ENCODE measurements at places on chromosomes 7 and 10. TPM values are rescaled to one million over a fixed set of nuclear protein-coding genes. Genes with fewer than 3 reads are reported as not detected.

Gene DAGLB
- total RNA-seq, result 23.1 TPM

Gene CALHM1
- total RNA-seq, result not detected

Gene GIMAP6
- not detected for total RNA-seq

Gene SAP25
- 0.66 TPM for total RNA-seq

Gene UNC5B
- 2.8 TPM for total RNA-seq

Gene ZPBP
- total RNA-seq, result not detected

Gene CHRM2
- total RNA-seq, result not detected

Gene HOXA7
- total RNA-seq, result 4.8 TPM

Gene AGAP5
- 2.4 TPM for total RNA-seq

Gene VOPP1
- 76.3 TPM for total RNA-seq

Gene ZNF467
- 1.1 TPM for total RNA-seq

Gene EIF4EBP2
- 17.3 TPM for total RNA-seq

Gene SH2B2
- total RNA-seq, result 3.5 TPM

Gene NHLRC2
- 7.5 TPM for total RNA-seq

Gene CISD1
- 49.1 TPM for total RNA-seq

Gene LRIT1
- total RNA-seq, result not detected

Gene CALML5
- total RNA-seq, result not detected

Gene PSMC2
- 159 TPM for total RNA-seq

Gene PPP1R9A
- total RNA-seq, result 4.4 TPM

Gene FEZF1
- total RNA-seq, result not detected

Gene LMTK2
- 13.8 TPM for total RNA-seq

Gene PCLO
- 1.1 TPM for total RNA-seq

Gene ARMC3
- 0.74 TPM for total RNA-seq

Gene DBNL
- 71.8 TPM for total RNA-seq

Gene CASD1
- total RNA-seq, result 9.6 TPM

Gene ADCYAP1R1
- total RNA-seq, result 0.03 TPM

Gene GPR85
- not detected for total RNA-seq

Gene SSBP1
- total RNA-seq, result 363 TPM

Gene COL17A1
- 2.2 TPM for total RNA-seq

Gene HOXA10
- total RNA-seq, result 8.3 TPM

Gene SPDYE6
- total RNA-seq, result not detected

Gene LIPK
- total RNA-seq, result not detected

Gene ABCC2
- 114 TPM for total RNA-seq

Gene C1GALT1
- total RNA-seq, result 26.0 TPM

Gene DRGX
- not detected for total RNA-seq

Gene VIPR2
- 0.06 TPM for total RNA-seq

Gene MNX1
- total RNA-seq, result 4.2 TPM

Gene CDHR3
- total RNA-seq, result 3.7 TPM

Gene CD36
- not detected for total RNA-seq

Gene IFIT1B
- not detected for total RNA-seq

Gene HOXA5
- 4.8 TPM for total RNA-seq

Gene SHOC2
- total RNA-seq, result 17.5 TPM

Gene PITX3
- total RNA-seq, result 1.5 TPM

Gene TSPAN33
- total RNA-seq, result 4.6 TPM

Gene RADIL
- 1.7 TPM for total RNA-seq

Measured in A549 treated with dexamethasone at 1 μM for 4 hours (cell line).